A549 treated with DMSO at 1 μM for 4 hours (cell line): ENCODE measurements at places on chromosomes 16 and 17. TPM values are rescaled to one million over a fixed set of nuclear protein-coding genes. Genes with fewer than 3 reads are reported as not detected.

The RAB40C gene
- 12.6 to 20.4 TPM (median 17.2 TPM) in 5 replicates for total RNA-seq

The CLDN7 gene
- total RNA-seq: 0.63 to 0.91 TPM (median 0.76 TPM) in 5 replicates

The MAP1LC3B gene
- 75.6 to 88.3 TPM (median 87.4 TPM) in 5 replicates for total RNA-seq

The OR3A3 gene
- total RNA-seq: not detected in 5 replicates

The USP31 gene
- 10.1 to 13.1 TPM (median 12.2 TPM) in 5 replicates for total RNA-seq

The CDR2L gene
- total RNA-seq: 35.3 to 50.0 TPM (median 44.7 TPM) in 5 replicates

The ODAD4 gene
- total RNA-seq: 1.1 to 1.7 TPM (median 1.4 TPM) in 5 replicates

The DPEP1 gene
- 0.75 to 1.3 TPM (median 0.77 TPM) in 5 replicates for total RNA-seq

The KRTAP2-1 gene
- total RNA-seq: not detected in 5 replicates

The PNMT gene
- 0.13 TPM in 1 of 5 replicates, not detected in the others for total RNA-seq

The AMFR gene
- total RNA-seq: 58.9 to 65.8 TPM (median 64.0 TPM) in 5 replicates

The ARL4D gene
- total RNA-seq: 15.4 to 24.2 TPM (median 19.6 TPM) in 5 replicates

The CDH5 gene
- total RNA-seq: 0.18 to 0.35 TPM (median 0.28 TPM) in 5 replicates
